Brain microvascular endothelial cell (primary cell): ENCODE measurements at places on chromosomes 3 and 15.

- DNase-seq = no peak
Observed at GRCh38 chr3:172444821-172445220, 3.4 kb downstream of the GHSR start.

GRCh38 chr3:108292905-108293328 lies 3.4 kb upstream of the HHLA2 start:
- DNase-seq = no peak

DNA sequence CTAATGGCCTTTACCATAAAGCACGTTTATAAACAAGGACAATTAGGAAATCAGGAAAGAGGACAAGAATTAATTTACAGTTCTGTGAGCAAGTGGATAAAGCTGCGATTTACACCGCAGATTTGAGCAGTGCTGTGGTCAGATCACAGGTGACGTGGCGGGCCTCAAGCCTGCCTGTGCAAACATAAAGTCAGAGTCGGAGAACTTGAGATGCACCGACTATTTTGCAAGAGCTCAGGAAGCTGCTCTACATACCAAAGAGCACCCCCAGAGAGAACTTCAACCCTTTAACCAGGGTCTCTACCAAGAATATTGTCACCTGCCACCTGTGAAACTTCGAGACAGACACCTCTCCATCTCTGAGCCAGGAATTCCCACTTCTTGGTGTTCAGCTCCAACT lies 35.7 kb downstream of the MECOM start:
- no peak for DNase-seq

GRCh38 chr15:51328926-51329325 lies 9.5 kb downstream of the CYP19A1 start:
- no peak for DNase-seq

GRCh38 chr3:123379041-123379830 lies 69.7 kb downstream of the ADCY5 start:
- no peak for DNase-seq

DNA sequence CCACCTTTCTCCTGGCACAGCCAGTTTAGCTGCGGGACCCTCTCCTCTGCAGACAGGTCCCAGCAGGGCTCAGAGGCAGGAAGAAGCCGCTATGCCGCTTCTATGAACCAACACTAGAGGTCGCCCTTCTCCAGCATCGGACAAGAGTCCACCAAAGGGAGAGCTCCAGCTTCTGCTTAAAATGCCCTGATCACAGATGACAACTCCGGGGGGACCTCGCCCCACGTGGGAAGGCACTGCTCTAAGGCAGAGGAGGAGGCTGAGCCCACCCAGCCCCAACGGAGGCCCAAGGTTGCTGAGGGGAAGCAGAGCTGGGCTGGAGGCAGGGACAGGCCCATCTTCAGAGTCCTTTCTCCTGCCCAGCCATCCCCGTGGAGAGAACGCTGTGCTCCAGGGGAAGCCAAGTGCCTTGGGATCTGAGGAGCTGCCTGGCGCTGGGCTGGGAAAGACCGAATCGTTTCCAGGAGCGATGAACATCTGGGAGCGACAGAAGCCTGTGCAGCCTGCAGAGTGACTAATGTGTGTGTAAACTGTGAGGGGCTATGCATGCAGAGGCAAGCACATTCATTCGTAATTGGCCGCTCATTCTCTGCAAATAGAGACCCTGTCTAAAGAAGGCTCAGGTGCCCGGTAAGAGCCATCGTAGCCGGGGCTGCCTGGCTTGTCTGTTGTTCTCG lies 43.5 kb upstream of the BDH1 start:
- DNase-seq = peak; percentile 82

DNA sequence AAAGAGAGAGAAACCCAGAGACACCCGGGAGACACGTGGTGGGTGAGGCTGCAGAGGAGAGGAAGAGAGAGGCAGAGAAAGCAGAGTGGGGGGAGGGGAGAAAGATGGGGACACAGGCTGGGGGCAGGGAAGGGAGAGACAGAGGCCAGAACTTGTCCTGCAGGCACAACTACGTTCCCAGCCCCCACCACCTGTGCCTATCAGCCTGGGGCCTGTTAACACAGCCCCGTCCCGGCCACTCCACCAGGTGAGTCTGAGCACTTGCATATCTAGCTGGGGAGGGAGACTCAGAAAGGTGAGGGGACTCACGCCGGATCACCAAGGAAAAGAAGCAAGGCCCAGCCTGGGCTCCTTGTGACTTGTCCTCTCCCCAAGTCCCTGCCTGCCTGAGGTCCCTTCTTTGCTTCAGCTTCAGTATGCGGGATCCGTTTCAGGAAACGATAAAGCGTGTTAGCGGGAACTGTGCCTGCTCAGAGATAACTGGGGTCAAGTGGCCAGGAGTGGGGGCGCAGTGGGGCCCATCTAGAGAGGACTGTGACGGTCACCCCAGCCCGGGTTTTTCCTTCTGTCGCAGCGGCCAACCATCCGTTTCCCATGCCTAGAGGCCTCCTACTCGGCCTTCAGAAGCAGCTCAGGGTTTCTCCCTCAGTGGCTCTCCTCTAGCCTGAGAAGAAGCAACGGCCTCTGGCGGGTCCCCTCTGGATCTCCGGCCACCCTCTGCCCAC lies 10.3 kb downstream of the LINGO1 start:
- no peak for DNase-seq

- no peak for DNase-seq
Observed at GRCh38 chr15:32859251-32859650, 141.4 kb downstream of the GREM1 start.

GRCh38 chr15:98909968-98910885 lies 97.4 kb downstream of the PGPEP1L start:
- no peak for DNase-seq

- no peak for DNase-seq
Observed at GRCh38 chr3:182936239-182936917, 44.0 kb downstream of the DCUN1D1 start.

- peak; percentile 100 for DNase-seq
Observed at GRCh38 chr3:161890147-161890625, 393.6 kb downstream of the OTOL1 start.

GRCh38 chr3:49803465-49804140 lies 542 bp downstream of the INKA1 start:
- DNase-seq = no peak

GRCh38 chr3:124144035-124144814 lies 152.3 kb upstream of the ROPN1 start:
- DNase-seq = no peak

DNA sequence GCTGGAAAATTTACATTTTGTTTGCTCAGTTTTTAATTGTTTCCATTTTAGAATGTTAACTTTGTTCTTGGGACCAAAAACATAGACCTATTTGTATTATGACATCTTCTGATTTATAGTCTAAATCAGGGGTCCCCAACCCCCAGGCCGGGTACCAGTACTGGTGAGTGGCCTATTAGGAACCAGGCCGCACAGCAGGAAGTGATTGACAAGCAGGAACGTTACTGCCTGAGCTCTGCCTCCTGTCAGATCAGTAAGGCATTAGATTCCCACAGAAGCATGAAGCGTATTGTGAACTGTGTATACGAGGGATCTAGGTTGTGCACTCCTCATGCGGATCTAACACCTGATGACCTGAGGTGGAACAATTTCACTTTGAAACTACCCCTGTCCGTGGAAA lies 51.9 kb downstream of the GHSR start:
- no peak for DNase-seq

DNA sequence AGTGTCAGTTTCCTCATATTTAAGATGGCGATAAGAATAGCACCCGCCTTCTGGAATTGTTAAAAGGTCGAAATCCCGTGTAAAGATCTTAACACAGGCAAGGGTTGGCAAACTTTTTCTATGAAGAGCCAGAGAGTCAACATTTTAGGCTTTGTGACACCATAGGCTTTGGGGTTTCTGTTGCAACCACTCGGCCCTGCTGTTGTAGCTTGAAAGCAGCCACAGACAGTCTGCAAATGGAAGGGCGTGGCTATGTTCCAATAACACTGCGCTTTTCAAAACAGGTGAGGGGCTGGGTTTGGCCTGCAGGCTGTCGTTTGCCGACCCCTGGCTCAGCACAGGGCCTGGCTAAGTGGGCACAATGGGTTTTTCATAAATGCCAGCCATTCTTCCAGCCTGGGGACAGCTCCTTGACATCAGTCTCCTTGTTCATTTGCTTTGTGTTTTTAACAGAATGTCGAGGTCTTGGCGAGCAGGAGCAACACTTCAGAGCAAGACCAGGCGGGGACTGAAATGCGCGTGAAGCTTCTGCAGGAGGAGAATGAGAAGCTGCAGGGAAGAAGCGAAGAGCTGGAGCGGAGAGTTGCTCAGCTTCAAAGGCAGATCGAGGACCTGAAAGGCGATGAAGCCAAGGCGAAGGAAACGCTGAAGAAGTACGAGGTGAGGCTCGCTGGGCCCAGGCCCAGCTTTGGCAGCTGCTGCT lies 75.2 kb upstream of the MYZAP start:
- DNase-seq = no peak

DNA sequence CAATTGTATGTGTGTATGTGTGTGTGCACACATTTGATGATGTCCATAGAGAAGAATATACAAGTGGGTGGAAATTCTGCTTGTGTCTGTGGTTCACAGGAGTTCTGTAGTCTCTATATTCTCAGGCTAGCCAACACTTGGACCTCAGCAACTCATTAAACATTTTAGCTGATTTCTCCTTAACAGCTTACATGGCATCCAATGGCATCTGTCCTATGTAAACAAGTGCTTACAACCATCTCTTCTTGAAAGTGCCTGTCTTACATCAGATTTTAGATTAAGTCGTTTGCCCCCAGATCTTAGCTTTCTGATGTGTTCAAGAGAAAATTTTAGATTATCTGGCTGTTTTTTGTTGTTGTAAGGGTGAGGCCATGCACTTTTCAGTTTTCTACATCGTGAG lies 29.0 kb downstream of the ZNF662 start:
- no peak for DNase-seq

DNA sequence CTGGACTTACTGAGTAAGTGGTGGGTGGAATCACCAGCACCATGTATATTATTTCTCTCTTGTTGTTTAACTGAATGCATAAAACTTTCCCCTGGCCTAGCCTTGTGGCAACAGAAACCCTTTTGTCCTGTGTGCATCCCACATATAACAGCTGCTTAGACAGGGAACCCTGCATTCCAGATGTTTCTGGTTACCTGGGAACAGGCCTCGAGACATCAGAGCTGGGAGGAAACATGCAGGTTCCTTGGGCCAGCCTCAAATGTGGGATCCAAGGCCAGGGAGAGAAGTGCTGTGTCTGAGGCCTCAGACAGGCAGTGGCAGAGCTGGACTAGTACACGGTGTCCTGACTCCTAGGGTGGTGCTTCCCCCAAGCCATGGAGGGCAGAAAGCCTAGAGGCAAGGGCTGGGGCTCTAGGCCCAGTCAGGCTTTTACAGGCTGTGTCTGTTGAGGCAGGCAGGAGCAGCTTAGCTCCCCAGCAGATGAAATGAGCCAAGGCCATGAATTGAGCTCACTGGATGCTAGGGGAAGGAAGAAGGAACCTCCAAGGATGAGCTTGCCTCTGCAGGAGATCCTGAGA lies 57.7 kb downstream of the ITGA11 start:
- no peak for DNase-seq

- no peak for DNase-seq
Observed at GRCh38 chr3:86982883-86983282, 8.1 kb downstream of the VGLL3 start.

DNA sequence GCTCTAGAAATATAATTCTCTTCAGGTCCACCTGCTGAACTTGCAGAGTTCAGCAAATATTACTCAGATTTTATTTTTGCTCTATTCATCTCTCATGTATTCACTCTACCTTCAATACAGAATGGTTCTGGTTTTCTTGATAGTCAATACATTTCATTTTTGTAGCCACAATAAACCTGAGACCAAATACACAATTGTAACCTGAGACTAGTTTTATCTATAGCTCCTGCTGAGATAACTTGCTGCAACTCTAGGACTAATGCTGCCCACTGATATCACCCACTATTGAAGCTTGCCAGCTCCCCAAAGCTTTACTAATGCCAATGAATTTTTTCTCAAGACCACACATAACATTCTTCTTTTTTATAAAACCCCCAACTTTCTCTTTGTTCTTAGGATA lies 229.3 kb downstream of the NSUN3 start:
- no peak for DNase-seq

DNA sequence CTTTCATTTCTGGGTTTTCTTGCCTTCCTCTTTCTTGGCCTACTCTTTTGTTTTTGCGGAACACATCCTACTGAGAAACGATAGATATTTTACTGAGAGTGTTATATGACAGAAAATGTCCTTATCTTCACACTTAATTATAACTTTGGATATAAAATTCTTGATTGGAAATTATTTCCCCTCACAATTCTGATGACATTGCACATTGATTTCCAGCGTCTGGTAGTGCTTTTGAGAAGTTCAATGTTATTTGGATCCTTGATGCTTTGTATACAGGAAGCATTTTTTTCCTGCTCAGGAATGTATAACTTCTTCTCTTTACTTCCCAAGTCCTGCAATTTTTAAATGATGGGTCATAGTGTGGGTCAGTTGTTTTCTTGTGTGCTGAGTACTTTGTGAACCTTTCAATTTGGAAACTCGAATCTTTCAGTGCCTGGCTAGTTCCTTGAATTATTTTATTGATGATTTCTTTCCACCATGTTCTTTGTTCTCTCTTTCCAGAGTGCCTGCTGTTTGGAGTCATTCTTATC lies 183.9 kb downstream of the PDCD6IP start:
- no peak for DNase-seq

DNA sequence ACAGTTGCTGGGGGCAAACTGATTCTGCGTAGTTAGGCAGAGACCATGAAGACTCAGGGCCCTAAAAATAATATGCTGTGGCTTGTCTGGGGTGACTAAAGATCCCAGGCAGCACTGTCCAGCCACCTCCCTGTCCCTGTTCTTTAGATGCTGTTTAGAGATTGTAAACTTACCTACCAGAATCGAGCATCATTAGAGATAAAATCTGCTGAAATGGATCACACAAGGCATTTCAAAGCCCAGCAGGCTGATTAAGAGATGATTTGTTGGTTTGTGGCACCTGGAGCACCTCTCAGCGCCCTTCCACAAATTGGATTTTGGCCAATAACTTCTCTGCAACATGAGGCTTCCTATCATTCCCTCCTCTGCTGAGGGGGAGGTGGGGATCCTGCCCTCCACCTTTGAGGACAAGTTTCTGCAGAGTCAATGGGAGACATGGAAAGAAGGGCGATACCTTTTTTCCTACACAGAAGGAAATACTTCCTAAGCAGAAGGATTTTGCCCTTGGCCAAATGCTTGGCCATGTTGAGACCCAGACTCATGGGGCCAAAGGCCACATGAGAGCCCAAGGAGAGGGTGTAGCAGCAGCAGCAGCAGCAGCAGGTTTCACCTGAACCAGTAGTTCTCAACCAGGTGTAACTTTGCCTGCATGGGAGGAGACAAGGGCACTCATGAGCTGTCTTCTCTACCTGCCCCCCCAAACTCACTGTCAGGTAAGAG lies 37.5 kb downstream of the SEMA5B start:
- no peak for DNase-seq

DNA sequence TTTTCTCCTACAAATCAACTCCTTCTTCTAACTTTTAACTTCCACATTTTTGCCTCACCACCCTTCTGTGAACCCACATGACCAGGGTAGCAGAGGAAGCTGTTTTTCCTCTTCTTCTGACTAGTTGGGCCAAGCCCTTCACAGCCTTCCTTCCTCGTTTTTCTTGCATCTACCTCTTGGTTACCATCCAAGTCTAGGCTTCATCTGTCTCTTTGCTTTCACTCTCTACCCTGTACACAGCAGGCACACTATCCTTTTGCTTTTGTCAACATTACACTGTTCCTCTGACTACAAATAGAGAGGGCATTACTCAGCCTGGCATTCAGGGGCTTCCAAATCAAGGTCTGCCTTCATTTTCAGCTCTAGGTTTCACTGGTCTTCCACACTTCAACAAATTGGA lies 22.0 kb downstream of the SLC9A9 start:
- DNase-seq = no peak

- DNase-seq = no peak
Observed at GRCh38 chr3:24145481-24145880, 200.4 kb downstream of the NR1D2 start.

- no peak for DNase-seq
Observed at GRCh38 chr15:95235033-95235432, 1003.7 kb downstream of the MCTP2 start.
